ENCODE measurements at places on chromosomes 3 and 15.

GRCh38 chr3:56747150-56747549, 54.6 kb downstream of the ARHGEF3 start:
- no peak for DNase-seq

GRCh38 chr3:140636406-140637138, 41.3 kb upstream of the TRIM42 start:
- no peak for DNase-seq

DNA sequence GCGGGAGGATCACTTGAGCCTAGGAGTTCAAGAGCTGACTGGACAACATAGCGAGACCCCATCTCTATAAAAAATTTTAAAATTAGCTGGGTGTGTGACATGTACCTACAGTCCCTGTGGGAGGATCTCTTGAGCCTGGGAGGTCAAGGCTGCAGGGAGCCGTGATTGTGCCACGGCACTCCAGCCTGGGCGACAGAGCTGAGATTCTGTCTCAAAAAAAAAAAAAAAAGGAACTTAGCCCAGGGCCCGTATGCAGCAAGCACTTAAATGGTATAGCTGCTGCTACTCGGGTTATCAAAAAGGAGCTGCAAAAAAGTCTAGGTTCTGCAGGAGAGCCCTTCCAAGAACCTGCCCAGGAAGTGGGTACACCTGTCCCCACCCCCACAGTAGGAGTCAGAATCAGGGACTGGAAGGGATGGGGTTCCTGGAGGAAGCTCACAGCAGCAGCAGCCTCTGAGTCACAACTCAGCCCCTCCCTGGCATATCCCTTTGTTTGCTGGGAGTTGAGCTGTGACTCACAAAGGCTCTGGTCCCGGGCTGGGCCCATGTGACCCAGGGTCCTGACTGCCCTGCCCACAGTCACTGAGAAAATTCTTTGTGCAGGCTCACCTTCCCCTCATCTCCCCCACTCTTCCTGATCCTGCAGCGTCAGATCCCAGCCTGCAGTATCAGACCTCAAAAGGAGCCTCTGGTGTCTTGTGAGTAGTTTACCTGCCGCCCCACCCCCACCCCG, at the start of gene SPATA12:
Gene SPATA12 (plus strand): TSS at position 576 of the 733 bp plus-strand sequence. CDS start 13,031 bp downstream, outside the sequence.
- peak; percentile 11 for DNase-seq

DNA sequence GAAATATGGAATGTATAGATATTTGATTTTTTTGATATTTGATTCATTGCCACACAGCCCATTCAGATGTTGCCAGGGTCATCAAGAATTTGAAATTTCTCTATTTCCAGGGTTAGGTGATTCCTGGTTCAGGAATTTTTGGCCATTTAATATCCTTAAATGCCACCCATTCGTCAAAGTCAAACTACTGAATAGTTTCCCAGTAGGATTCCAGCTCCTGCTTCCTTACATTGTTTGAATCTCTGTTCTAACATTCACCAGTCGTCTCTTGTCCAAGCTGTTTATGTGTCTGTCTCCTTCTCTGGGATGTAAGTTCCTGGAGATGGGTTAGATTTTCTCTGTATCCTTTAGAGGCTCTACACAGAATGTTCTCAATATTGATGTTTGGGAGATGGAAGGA, 124.9 kb upstream of the TLE3 start:
- no peak for DNase-seq

DNA sequence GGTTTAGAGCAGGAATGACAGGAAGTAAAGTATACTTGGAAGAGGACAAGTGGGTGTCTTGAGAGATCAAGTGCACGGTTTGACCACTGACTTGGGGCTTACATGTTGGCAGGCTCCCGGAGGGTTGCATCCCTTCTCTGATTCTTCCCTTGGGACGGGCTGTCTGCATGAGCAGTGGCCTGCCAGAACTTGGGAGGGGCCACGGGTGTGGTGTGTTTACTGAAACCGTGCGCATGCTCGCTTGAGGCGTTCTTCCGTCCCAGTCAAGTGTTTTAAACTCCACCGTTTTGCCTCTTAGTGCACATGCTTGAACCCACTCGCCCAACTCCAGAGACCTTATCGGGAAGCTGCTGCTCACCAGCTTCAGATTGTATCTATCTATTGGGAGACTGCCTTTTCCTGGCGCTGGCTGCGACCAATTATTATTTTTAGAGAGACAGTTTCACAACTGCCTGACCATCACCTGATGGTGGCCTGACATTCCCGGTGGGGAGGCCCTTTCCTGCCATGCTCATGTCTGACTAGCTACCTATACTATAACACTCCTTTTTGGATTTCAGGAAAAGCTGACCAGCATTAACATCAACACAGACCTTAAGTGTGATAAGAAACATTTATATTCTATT, 14.9 kb upstream of the C3orf22 start:
- no peak for DNase-seq

- no peak for DNase-seq
These were observed 5.1 kb upstream of the TM6SF1 start for GRCh38 chr15:83102346-83102745.

- no peak for DNase-seq
These were observed 2.6 kb downstream of the ITIH4 start for GRCh38 chr3:52827866-52828376.

GRCh38 chr15:79609506-79609905, 177.4 kb downstream of the MINAR1 start:
- DNase-seq, result no peak

- DNase-seq, result no peak
These were observed 272.2 kb downstream of the ADAMTSL3 start for GRCh38 chr15:83926116-83926515.

GRCh38 chr3:56145410-56145809, 322.9 kb downstream of the ERC2 start:
- no peak for DNase-seq

GRCh38 chr3:174329321-174329720, 529.8 kb upstream of the NAALADL2 start:
- no peak for DNase-seq

DNA sequence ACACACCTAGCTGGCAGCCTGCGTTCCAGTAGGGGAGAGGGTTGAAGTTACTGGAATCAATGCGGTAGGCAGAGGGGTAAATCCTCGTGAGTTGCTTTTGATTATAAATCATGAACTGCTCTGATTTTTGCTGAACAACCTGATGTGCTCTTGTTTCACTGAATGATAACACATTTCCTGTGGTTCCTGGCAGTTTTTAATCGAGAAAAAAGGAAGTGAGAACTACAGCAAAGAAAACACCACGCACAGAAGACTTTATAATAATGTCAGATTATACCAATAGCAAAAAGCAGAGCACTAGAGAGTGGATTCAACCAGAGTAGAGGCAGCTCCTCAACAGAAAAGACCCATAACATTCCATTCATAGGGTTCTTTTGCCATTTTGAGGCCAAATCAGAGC, 200.8 kb upstream of the STRIT1 start:
- no peak for DNase-seq

DNA sequence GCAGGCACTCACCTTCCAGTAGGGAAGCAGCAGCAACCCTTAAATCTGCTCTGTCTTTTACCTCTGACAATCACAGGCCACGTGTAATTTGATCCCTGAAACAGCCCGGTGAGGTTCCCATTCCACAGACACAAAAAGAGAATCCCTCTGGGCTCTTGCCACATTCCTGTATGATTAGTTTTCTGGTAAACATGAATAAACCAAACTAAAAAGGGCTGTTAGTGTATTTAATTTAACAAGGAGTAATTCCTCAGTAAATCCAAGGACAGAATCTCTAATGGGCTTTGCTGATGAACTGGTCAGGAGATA, 186.9 kb downstream of the FAM43A start:
- no peak for DNase-seq

DNA sequence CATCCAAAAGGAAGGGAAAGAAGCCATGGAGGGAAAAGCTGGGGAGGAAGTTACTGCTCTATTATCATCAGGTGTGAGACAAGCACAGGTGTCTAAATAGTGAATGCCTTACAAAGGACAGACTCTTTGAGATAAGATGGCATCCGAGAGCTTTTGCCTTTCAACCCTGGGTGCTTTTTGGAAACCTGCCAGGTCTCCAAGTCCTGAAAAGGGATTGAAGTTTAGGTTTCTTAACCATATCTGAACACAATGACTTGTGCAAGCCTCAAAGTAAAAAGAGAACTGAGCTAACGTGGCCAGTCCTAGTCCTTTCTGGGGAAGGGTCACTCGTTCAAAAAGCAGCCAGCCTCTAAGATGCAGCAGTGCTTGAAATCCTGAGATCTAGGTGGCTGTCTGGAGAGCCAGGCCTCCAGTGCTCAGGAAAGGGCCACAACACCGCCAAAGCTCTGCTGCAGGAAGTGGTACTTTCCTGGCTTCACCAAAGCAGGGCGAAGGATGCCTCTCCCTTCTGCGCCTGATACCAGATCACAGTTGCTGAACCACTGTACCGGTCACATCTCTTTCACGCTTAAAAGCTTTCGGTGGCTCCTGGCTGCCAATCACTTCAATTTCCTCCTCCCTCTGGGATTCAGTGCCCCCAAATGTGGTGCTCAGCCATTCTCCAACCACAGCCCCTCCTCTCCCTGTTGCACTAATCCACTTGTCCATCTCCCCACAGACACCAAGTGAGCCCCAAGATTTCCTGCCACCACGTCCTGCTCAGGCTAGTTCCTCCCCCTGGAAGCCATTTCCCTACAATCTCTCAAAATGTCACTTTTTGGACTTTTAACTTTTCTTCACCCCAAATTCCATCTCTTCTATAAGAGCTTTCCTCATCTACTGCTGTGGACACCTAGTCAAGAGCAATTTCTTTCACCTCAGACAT, 104.1 kb upstream of the LPP start:
- DNase-seq, result no peak

DNA sequence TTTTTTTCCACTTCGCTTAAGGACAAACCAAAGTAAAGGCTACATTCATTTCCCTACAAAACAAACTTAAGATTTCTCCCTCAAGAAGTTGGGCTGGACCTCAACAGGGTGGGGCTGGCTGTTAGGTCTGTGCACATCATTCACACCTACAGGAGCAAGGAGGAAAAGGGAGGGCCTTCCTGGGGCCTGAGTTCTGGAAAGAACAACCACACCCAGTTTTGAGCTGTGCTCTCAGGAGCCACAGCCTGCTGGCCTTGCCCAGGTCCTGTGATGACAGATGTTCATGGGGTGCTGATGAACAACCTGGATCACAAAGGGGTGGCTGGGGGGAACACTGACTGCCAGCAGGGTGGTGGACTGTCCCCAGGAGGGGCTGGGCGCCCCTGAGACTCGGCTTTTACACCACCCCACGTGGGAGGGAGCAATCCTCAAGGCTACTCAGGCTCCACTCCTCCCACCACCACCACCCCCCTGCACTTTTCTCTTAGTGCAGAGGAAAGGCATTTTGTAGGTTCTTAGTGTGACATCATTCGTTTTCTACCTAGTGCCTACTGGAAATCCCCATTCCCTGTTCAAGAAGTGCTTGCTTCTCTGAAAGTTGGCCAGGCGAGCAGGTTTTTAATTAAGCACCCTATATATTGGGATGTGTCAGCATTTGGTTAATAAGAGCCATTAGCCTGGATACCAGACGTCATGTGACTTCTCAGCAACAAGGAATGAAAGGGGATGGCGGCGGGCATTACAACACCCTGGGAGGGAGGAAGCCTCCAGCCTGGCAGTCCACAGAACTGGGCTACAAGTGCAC, 35.7 kb downstream of the CCNB2 start:
- DNase-seq, result no peak

GRCh38 chr3:71907996-71908395, 123.0 kb upstream of the PROK2 start:
- DNase-seq, result no peak

DNA sequence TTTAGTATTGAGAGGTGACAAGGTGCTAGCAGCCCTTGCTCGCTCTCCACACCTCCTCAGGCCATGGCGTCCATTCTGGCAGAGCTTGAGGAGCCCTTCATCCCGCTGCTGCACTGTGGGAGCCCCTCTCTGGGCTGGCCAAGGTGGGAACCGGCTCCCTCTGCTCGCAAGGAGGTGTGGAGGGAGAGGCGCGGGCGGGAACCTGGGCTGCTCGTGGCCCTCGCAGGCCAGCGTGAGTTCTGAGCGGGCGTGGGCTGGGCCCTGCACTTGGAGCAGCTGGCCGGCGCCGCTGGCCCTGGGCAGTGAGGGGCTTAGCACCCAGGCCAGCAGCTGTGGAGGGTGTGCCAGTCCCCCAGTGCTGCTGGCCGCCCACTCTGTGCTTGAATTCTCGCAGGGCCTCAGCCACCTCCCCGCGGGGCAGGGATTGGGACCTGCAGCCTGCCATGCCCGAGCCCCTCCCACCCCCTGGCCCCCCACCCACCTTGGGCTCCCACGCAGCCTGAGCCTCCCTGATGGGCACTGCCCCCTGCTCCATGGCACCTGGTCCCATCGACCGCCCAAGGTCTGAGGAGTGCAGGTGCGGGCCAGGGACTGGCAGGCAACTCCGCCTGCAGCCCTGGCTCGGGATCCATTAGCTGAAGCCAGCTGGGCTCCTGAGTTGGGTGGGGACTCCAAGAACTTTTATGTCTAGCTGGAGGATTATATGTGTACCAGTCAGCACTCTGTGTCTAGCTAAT, 785.2 kb downstream of the DIPK2A start:
- no peak for DNase-seq

DNA sequence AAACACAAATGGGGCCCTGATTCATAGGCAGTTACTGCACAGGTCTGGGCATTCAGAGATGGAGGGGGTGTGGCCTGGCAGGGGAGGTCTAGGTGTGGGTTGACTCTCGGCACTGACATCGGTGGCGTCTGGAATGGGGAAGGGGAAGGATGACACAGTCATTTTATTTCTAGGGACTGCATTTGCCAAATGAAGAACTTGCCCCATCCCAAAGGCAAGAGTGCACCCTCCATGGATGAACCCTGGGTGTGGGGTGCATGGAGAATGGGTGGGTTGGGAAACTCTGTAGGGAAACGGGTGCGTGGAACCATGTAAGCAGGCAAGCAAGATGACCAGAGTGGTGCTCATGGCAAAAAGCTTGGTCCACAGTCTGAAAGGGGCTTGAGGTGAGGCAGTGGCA, 24.5 kb downstream of the SLC6A20 start:
- no peak for DNase-seq

DNA sequence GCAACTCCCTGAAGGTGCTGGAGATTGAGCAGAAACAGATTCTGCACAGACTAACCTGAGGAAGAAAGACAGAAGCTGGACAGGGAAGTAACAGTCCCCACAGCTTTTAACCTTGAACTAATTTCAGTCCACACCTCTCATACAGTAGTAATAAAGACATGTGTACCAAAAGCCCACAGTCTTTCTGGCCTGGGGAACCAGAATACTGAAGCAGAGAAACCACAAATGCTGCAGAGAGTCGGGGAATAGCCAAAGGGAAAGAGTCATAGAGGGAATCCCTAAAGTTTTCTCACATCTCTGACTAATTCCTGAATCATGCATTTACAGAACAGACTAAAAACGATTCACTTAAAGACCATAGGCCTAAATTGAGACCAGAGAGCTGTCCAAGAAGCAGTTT, 503.4 kb upstream of the NECTIN3 start:
- DNase-seq, result no peak

GRCh38 chr3:77052051-77052501, 12.2 kb downstream of the ROBO2 start:
- no peak for DNase-seq
